CD4-positive, CD25-positive, alpha-beta regulatory T cell (primary cell): ENCODE measurements at places on chromosomes 12 and 14. TPM values are rescaled to one million over a fixed set of nuclear protein-coding genes. Genes with fewer than 3 reads are reported as not detected.

IAPP gene
- total RNA-seq: not detected

CELA1 gene
- not detected for total RNA-seq

SLC5A8 gene
- total RNA-seq: not detected

ATXN7L3B gene
- total RNA-seq: 39.4 TPM

TAS2R31 gene
- 4.2 TPM for total RNA-seq

C12orf43 gene
- 15.9 TPM for total RNA-seq

IRF2BPL gene
- 48.9 TPM for total RNA-seq

A2ML1 gene
- not detected for total RNA-seq

CCDC177 gene
- total RNA-seq: not detected

TCL1B gene
- total RNA-seq: not detected

WNT1 gene
- total RNA-seq: 0.62 TPM

PLCZ1 gene
- total RNA-seq: not detected

PTPRQ gene
- total RNA-seq: not detected

LTBR gene
- not detected for total RNA-seq

BATF gene
- 50.7 TPM for total RNA-seq

CPSF6 gene
- total RNA-seq: 88.3 TPM

SCNN1A gene
- total RNA-seq: 0.86 TPM

KRT7 gene
- total RNA-seq: not detected

SLC17A8 gene
- not detected for total RNA-seq

GPR135 gene
- total RNA-seq: 1.3 TPM

CLIP1 gene
- 99.8 TPM for total RNA-seq

KRT76 gene
- total RNA-seq: not detected

MYF5 gene
- total RNA-seq: not detected

BEST3 gene
- total RNA-seq: not detected

STYK1 gene
- total RNA-seq: not detected

SLC38A4 gene
- total RNA-seq: not detected

NPAS3 gene
- not detected for total RNA-seq

FLRT2 gene
- total RNA-seq: not detected

COL2A1 gene
- not detected for total RNA-seq

SERPINA12 gene
- not detected for total RNA-seq

NELL2 gene
- total RNA-seq: 11.9 TPM

WDHD1 gene
- 4.7 TPM for total RNA-seq

RDH5 gene
- total RNA-seq: 10.1 TPM

GCH1 gene
- total RNA-seq: 53.9 TPM

CEP290 gene
- total RNA-seq: 16.7 TPM

KRT3 gene
- not detected for total RNA-seq

MANSC4 gene
- not detected for total RNA-seq

SDR9C7 gene
- not detected for total RNA-seq

SYCP3 gene
- total RNA-seq: 0.27 TPM

CLEC2A gene
- not detected for total RNA-seq

PAPLN gene
- not detected for total RNA-seq

C12orf50 gene
- total RNA-seq: 0.15 TPM

MYRFL gene
- total RNA-seq: not detected

OLR1 gene
- total RNA-seq: not detected

TMEM119 gene
- total RNA-seq: 5.9 TPM

KRT86 gene
- total RNA-seq: not detected

IL26 gene
- total RNA-seq: not detected

NCAPD2 gene
- total RNA-seq: 32.8 TPM

TUNAR gene
- not detected for total RNA-seq

EGLN3 gene
- 1.4 TPM for total RNA-seq

RBP5 gene
- not detected for total RNA-seq
